ENCODE measurements at places on chromosomes 6 and 20. TPM values are rescaled to one million over a fixed set of nuclear protein-coding genes. Genes with fewer than 3 reads are reported as not detected.

DNA sequence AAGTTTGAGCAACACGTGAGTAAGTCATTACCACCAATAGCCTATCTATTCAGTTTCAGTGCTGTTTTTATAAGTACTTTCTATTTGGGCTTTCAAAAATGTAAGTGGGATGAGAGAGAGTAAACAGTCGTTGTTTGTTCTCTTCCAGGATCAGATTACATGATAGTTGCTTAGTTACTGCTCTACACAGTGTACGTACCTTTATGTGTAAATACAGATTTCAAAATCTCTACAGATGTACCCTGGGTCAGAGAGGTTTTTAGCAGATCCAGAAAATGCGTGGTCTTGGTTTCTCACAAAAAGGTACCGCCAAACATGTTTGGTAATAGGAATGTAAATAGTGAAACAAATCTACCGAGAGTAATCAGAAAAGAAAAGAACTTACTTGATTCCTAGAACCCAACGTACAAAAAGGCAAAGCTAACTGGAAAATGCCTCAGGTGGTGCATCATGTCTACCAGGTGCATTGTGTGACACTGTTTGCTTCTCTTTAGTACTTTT is 421.1 kb downstream of the BCKDHB start:
- no peak for DNase-seq

GRCh38 chr20:38337561-38338140 is 8.6 kb upstream of the LBP start:
- peak; percentile 34 for DNase-seq

TASP1 gene
- total RNA-seq = 6.7 TPM

TINAG gene
- not detected for total RNA-seq

Data from A172 (cell line).